Muscle of back (tissue), 13 donors: ENCODE measurements at places on chromosomes 11 and 22.

- DNase-seq = no peak
Measured at GRCh38 chr22:40583053-40583741, 53.3 kb downstream of the MRTFA start.

- DNase-seq = no peak
Measured at GRCh38 chr22:44392446-44392921, 79.7 kb upstream of the SHISAL1 start.

DNA sequence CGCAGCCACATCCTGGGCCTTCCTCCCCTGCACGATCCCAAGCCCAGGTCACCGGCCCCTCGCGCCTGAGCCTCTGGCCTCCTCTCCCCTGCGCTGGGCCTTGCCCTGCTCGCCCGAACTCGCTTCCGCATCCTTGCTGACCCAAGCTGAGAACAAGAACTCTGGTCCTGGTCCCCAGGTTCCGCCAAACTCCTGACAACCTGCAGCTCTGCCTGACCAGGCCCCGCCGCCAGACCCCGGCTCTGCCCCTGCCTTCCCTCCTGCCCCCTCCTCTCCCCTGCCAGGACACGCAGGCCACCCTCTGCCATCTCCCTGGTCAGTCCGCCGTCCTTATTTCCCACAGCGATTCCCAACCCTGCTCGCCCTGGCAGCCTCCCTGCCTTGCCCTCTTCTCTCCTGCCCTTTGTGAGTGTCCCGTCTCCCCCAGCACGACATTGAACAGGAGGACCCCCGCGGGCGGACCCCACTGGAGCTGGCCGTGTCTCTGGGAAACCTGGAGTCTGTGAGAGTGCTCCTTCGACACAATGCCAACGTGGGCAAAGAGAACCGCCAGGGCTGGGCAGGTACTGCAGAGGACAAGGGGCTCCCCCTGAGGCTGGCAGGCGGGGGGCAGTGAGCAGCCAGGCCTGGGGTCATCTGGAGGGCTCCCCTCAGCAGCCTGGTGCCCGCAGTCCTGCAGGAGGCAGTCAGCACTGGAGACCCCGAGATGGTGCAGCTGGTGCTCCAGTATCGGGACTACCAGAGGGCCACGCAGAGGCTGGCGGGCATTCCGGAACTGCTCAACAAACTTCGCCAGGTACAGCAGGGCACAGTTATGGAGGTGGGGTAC, 762 bp downstream of the ANKRD13D start:
- DNase-seq = no peak

DNA sequence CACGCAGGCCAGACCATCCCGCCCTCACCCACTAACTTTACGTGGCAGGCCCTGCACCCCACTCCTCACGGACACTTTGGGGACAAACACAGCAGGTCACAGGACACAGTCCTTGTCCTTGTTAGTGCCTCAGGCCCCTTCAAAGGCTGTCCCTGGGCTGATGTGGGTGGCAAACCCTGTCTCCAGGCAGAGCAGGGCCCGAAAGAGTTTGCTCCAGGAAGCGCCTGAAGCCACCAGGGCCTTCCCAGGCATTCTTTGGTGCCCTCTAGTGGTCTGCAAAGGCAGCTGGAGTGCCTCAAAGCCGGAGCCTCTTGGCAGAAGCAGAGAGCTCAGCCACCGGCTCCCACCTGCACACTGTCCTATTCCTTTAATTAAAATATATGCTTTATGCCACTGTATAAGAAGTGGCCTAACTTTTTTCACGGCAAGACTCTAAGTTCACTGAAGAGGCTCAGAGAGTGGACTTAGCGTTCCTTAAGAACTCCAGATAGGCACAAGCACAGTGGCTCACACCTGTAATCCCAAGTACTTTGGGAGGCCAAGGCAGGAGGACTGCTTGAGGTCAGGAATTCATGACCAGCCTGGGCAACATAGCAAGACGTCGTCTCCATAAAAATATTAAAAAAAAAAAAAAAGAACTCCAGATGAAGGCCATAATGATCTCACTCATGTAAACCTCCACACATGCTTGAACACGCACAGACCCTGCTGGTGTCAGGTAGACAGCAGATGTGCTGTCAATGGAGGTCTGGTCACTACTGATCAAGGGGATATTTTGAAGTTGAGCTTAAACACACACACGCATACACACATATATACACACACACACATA, 11.1 kb downstream of the TXN2 start:
- peak; percentile 79 for DNase-seq

- DNase-seq = no peak
Measured at GRCh38 chr22:33882991-33883390, 37.3 kb downstream of the LARGE1 start.

DNA sequence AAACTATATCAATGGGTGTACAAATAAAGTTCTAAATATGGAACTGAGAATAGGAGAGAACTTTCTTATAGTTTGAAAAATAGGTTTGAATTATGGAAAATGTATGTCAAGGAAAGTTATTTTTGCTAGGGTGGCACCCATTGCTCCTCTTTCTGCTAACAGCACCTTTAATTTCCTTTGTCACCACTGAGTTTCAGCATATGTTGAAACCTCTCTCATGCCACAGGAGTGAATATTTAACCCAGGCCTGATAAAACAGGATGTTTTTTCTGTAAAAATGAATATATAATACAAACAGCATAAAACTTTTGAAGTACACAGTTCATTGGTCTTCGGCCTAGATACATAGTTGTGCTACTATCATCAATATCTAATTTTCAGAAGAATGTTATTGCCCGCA, 385.5 kb upstream of the ANO5 start:
- DNase-seq = no peak
